IPS DF 6.9 (cell line): ENCODE measurements at places on chromosomes 1 and 21.

DNA sequence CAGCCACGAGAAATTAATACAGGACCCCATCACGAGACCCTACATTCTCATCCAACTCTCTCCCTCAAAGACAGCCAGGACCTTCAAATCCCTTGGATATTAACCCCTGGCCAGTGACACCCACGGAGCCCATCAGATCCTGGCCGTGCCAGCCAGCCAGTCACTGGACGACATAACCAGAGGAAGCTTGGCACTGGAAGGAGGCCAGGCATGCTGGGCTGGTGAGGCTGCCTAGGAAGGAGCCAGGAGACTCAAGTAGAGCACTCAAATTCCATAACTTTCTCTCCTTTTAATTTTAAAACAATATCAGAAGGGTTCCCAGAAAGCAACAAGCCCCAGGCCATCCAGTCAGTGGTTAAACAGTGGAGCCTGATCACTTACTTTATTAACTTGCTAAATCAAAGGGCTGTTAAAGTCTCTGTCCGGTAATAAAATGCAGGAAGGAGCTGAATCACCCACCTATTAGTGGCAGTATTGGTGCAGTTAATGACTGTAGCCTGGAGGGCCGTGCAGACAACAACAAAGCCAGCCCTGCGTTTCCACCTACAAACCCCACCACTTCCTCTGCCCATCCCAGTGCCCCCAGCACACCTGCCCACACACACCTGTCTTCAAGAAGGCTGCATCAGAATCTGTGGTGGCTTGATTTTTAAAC lies 78.0 kb downstream of the HIVEP3 start:
- DNase-seq, result no peak

- DNase-seq, result no peak
Observed at GRCh38 chr1:35847935-35848565, 35.0 kb upstream of the AGO1 start.

DNA sequence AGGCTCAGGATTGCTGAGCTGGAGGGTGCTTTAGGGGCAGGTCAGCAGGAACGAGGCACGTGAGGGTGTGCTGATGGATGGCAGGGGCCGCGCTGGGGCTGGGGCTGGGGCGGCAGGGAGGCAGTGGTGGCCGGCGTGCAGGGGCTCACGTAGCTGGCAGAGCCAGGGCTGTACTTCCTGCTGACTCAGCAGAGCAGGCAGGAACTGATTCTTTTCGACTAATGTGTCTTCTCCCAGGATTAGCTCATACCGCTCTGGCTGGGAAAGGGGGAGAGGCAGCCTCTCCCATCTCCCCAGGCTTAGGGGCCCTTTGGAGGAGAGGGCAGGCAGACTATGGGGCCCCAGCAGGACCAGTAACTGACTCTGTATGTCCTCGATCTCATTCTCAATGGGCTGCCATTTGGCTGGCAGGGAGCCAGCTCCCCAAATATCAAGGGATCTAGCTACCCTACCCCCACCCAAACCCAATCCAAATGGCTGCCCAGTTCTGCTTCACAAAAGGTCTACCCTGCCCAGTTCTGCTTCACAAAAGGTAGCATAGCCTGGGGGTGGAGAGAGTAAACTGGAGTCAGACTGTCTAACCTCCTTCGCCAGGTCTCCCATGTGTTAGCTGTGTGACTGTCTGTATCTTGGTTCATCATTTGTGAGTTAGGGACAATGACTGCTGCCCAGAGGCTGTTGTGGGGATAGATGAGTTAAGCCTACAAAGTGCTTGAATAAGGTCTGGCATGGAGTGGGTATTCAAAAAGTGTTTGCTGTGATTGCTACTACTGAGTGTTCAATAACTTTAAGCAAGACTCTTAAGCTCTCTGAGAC lies 100.1 kb upstream of the SLC2A1 start:
- no peak for DNase-seq

GRCh38 chr1:93845538-93846205 lies 33.3 kb downstream of the DNTTIP2 start:
- DNase-seq, result no peak

DNA sequence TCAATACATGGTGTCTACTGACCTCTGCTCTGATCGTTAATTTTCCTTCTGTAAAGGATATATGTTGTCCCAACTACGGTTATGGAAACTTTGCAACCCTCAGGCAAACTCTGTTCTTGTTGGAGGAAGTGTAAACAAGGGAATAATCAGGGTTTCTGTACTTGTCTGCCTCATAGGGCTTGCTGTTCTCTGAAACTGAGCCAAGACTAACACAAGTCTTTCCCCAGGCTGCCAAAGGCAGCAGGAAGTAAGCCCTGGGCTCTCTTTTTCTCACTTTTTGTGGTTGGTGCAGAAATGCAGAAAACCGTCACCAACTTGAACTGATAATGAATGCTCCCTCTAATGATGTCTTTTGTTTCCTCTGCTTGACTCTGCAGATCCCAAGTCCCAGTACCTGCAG lies 7.6 kb downstream of the CYP4X1 start:
- no peak for DNase-seq

GRCh38 chr1:15004396-15004795 lies 149.2 kb upstream of the TMEM51 start:
- no peak for DNase-seq

DNA sequence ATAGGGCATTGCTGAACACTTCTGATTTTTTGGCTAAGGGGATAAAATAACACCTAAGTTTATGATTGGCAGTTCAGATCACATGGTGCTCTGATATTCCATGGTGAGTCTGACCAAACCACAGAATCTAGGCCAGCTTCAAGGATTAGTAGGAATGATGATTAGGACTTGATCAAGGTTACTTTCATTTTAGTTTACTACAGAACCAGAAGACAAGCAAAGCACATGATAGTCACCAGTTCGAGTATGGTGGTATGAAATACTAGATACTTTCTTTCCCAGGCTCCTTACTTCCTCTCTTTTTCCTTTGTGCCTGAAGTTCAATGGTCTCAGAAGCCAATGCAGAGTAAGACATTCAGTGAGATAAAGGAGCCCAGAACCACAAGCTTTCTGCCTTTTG lies 26.6 kb downstream of the S100A10 start:
- DNase-seq, result no peak

DNA sequence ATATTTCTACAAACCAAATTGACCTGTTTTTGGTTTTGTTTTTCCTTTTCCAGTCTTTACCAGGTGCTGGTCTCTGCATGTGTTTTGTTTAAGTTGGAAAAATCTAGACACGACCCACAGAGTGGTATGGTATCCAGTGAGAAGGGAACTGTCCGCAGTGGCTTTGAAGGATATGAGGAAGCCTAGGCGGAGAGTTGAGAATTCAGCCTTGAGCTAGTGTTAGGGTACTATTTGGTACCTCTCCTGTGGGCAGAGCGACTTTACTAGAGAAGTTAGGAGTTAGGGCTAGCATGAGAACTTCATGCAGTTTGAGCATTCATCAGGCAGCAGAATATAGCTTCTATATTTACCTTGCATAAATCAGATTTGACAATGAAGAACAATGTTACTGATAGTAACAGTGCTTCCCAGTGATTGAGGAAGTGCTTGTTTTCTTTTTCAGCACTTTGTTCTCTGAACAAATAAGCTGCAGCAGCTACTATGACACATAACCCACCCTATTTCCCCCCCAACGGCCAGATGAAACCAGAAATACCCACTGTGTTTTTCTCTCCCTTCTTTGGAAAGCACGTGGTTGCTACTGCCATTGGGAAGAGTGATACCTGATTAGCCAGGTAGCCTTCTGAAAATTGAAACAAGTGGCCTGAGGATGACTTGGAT lies 19.0 kb downstream of the MRPS6 start:
- no peak for DNase-seq

DNA sequence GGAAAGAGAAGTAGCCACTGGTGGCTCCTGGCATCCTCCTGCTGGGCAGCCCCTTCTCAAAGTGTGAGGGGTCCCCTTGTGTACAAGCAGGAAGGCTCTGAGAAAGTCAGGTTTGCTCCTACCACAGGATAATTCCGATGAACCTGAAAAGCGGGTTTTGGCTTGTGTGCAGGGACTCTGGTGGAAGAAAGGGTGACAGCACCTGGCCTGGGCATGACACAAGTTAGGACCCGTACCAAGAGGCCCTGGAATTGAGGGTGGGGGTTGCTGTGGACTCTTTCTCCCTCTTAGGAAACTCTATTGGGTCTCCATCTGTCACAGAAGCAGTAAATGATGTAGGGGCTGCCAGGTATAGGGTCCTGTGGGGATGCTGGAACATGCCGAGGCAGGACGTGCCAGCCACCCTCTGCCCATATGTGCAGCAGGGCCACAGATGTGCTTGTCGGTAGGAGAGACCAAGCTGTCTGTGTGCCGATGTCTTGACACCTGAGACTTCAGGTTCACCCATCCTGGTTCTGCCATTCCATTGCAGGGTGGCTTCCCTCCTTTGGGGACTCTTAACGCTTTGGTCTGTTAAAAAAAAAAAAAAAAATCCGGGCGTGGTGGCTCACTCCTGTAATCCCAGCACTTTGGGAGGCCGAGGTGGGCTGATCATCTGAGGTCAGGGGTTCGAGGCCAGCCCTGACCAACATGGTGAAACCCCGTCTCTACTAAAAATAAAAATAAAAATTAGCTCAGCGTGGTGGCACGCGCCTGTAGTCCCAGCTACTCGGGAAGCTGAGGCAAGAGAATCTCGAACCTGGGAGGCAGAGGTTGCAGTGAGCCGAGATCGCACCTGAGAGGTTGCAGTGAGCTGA lies 9.8 kb downstream of the C1orf35 start:
- no peak for DNase-seq

DNA sequence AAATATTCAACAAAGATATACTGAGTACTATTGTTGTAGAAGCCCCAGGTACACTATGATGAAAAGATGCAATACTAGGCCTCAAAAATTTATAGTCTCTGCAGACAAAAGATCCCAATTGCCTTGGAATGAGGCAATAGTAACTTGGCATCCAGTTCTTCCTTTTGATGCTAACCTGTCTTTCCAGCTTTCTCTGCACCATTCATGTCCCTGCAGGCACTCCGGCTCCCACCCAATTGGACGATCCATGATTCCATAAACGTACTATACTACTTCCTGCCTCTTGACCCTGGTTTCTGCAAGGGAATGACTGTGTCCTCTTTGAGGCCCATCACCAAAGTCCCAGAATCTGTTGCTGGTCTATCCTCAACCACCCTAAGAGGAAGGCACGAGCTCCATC lies 8.0 kb upstream of the TAGLN2 start:
- DNase-seq, result no peak

GRCh38 chr21:27803571-27803970 lies 836.7 kb upstream of the ADAMTS5 start:
- no peak for DNase-seq

DNA sequence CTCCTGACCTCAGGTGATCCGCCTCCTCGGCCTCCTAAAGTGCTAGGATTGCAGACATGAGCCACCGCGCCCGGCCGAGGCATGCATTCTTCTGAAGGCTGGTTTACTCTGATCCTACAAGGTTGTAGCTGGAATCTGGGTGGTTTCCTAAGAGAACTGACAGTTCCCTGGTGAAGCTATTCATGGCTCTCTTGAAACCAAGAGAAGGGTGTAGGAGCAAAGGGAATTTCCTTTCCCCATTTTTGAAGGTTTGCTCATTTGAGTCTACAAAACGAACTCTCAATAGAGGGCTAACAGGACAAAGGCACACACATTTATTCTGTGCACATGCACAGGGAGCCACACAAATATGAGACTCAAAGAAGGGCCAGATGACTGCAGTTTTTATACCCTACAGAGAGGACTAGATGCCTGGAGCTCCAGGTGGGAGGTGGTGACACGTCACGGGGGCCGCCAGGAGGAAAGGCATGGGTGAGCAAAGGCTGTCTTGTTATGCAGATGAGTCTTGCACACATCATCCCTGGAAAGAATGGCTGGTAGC lies 49.5 kb upstream of the ERRFI1 start:
- DNase-seq, result no peak
